ENCODE measurements at places on chromosomes 1 and 21. TPM values are rescaled to one million over a fixed set of nuclear protein-coding genes. Genes with fewer than 3 reads are reported as not detected.

Gene FAM151A
- total RNA-seq, result 0.10 TPM

Gene PDZK1
- not detected for total RNA-seq

Gene NTNG1
- 10.3 TPM for total RNA-seq

Gene ASPM
- 65.4 TPM for total RNA-seq

Gene NCAM2
- total RNA-seq, result 0.83 TPM

Gene TMEM200B
- total RNA-seq, result 8.7 TPM

Gene ACTA1
- total RNA-seq, result 8.8 TPM

Gene HCN3
- 3.5 TPM for total RNA-seq

Gene ACKR1
- not detected for total RNA-seq

Gene C1orf226
- 12.5 TPM for total RNA-seq

Gene KCNE2
- total RNA-seq, result 0.28 TPM

Gene INTS3
- total RNA-seq, result 51.3 TPM

Gene KRTAP10-8
- not detected for total RNA-seq

Gene GJA9
- not detected for total RNA-seq

Gene TSACC
- 2.5 TPM for total RNA-seq

Gene TMCC2
- 9.9 TPM for total RNA-seq

Gene FAM131C
- total RNA-seq, result 0.74 TPM

Gene CD55
- total RNA-seq, result 17.6 TPM

Gene NOL9
- 44.6 TPM for total RNA-seq

Gene RPE65
- total RNA-seq, result not detected

Gene HSD3B1
- total RNA-seq, result not detected

All from GM23338 (cell line).